ENCODE measurements at places on chromosomes 6 and 20. TPM values are rescaled to one million over a fixed set of nuclear protein-coding genes. Genes with fewer than 3 reads are reported as not detected.

DNA sequence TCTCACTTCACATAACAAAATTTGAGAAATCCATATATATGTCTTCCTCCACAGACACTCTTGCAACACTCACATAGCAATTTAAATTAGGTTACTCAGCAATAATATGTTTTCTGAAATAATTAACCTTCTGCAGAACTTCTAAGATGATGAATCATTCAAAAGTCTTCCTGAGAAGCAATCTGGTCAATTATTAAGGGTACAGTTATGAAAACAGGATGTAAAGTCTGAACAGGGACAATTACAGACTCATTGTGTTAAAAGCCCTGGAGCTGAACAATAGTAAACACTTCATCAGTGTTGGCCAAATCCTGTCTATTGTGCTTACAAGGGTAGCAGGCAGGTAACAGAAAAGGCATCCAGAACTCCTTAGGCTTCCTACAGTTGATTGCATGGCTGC lies 75.4 kb downstream of the FILIP1 start:
- no peak for DNase-seq

DNA sequence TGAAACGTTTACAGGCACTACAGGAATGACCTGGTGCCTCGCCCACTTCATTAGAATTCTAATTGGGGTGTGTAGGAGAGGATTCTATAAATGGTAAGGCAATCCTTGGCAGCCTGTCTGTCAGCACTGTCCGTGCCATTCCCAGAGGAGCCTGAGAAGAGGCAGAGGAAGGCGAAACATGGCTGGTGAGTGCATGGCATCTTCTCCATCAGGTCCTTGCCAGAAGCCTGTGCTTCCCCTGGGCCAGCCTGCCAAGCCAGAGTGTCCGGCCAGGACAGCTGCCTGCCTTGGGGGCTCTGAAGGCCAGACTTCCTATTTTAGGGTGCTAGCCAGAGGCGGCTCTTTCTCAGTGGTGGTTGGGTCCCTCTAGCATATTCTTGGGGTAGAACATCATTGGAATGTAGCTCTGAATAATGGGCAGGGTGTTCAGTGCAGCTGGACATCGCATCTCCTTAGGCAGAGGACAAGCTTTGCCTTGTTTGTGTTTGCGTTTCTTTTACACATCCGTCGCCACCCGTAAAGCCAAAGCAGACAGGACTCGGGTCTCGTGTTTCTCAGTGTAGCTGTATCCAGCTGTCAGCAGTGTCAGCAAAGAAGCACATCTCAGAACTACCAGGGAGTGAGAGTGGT lies at the start of gene TGM3:
TSS of gene TGM3 (plus strand) at position 116 of the 630 bp plus-strand sequence. CDS start at position 179, 63 bp downstream.
- DNase-seq, result no peak

DNA sequence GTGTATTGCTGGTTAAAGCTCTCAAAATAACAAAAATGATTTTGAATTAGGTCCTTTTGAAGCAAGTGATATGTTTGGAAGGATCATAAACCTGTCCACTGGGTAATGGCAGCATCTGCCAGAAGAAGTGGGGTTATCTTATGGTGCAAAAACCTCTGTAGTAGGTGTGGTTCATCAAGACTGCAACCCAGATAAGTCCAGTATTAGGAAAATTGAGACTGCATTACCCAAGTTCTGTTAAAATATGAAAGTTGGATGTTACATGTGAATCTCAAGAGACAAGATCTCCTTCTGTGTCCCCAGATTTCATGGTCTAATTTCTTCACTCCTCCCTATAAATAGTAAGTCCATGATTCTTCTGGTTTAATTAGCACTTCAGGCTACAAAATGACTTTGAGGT lies 59.4 kb downstream of the RPRD1B start:
- DNase-seq, result no peak

Gene SMPDL3A
- 8.5 TPM for total RNA-seq

Gene LY6G6D
- total RNA-seq, result not detected

GRCh38 chr6:2862712-2863181 lies 21.1 kb upstream of the SERPINB1 start:
- no peak for DNase-seq

DNA sequence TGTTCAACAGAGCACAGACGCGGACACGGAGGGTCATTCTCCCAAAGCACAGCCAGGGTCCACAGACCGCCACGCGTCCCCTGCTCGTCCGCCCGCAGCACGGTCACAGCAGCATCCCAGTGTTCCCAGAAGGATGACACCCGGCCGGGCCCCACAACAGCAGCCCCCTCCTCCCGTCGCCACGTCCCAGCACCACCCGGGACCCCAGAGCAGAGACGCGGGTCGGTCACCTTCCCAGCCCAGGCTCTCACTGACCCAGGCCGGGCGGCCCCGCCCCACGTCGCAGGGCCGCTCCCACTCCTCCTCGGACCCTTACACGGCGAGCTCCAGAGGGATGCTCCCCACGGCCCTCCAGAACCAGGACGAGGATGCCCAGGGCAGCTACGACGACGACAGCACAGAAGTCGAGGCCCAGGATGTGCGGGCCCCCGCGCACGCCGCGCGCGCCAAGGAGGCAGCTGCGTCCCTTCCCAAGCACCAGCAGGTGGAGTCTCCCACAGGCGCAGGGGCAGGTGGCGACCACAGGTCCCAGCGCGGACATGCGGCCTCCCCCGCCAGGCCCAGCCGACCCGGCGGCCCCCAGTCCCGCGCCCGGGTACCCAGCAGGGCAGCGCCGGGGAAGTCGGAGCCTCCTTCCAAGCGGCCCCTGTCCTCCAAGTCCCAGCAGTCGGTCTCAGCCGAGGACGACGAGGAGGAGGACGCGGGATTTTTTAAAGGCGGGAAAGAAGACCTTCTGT lies 64.3 kb downstream of the FNDC1 start:
- no peak for DNase-seq

- DNase-seq, result no peak
These were observed 31.4 kb downstream of the COL11A2 start for GRCh38 chr6:33160728-33161344.

Gene TMEM63B
- 23.5 TPM for total RNA-seq

Data from aorta (tissue), 5 donors.